IPS-NIHi11 (cell line): ENCODE measurements at places on chromosomes 13 and 19.

- no peak for DNase-seq
Observed at GRCh38 chr13:31862828-31863227, 123.5 kb downstream of the RXFP2 start.

- DNase-seq = no peak
Observed at GRCh38 chr13:89951341-89951740, 1396.1 kb upstream of the MIR17HG start.

- DNase-seq = no peak
Observed at GRCh38 chr19:58380037-58380661, 681 bp downstream of the ZNF837 start.

- DNase-seq = peak; percentile 62
Observed at GRCh38 chr13:106680796-106681472, 113.0 kb upstream of the ARGLU1 start.

DNA sequence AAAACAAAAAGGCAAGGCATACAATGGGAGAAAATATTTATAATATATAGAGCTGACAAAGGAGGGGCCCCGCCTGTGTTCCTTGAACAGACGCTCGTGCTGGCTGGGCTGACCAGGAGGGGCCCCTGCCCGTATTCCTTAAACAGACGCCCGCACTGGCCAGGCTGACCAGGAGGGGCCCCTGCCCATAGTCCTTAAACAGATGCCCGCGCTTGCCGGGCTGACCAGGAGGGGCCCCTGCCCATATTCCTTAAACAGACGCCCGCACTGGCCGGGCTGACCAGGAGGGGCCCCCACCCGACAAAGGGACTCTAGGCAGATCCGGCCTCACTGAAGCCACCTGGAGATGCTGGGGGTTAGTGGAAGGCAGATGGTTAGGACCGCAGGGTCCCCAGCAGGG, 9.3 kb downstream of the ADPRHL1 start:
- DNase-seq = no peak

DNA sequence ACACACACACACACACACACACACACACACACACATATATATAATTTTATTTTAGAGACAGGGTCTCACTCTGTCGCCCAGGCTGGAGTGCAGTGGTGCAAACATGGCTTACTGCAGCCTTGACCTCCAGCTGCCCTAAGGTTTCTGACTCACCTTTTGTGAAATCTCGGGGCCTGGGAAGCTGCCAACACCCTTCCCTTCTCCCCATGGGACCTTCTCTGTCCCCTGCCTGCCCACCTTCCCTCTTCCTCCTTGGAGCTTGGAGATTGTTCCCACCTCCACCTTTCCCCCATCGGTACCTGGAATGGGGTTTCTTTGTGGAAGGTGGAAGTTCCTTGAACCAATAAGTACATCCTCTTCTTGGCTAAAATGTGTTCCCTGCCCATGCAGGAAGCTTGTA, 6.3 kb downstream of the ARRDC5 start:
- DNase-seq = peak; percentile 7

- peak; percentile 50 for DNase-seq
Observed at GRCh38 chr13:113765564-113765910, 6.5 kb downstream of the TMEM255B start.

GRCh38 chr13:92054389-92054788, 656.0 kb downstream of the GPC5 start:
- no peak for DNase-seq

- no peak for DNase-seq
Observed at GRCh38 chr19:28554321-28555091, 658.4 kb downstream of the UQCRFS1 start.

GRCh38 chr19:43519436-43520088, 7.4 kb downstream of the ETHE1 start:
- peak; percentile 78 for DNase-seq

DNA sequence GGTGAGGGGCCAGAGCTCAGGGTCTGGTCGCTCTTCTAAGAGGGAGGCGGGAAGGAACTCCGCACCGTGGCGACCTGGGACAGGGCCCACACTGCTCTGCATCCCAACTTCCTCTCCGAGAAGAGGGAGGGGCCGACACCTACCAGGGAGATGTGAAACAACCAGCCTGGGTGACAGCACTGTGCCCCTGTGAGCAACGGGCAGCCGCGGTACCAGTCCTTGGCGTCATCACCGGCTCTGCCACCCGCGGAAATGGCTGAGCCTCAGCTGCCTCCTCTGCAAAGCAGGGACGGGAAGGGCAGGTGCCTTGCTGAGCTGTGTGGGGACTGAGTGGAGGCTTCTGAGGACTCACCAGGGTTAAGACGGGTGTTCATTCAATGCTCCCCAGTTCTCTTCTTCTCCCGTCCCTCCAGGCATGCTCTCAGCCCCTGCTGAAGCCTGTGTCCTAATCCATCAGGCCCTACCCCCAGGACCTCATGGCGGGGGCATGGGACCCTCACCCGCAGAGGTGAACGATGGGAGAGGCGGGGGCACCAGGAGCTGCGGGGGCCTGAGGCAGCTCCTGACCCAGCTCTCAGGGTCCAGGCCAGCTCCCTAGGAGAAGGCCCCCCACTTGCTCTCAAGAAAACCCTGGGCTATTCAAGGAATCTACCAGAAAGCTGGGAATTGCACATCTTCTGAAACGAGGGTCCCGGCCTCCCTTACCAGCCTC, 9.3 kb downstream of the ZNF787 start:
- no peak for DNase-seq

GRCh38 chr13:42043676-42044075, 4.8 kb upstream of the DGKH start:
- DNase-seq = no peak

GRCh38 chr19:35342430-35342829, 5.3 kb upstream of the FFAR1 start:
- peak; percentile 36 for DNase-seq

DNA sequence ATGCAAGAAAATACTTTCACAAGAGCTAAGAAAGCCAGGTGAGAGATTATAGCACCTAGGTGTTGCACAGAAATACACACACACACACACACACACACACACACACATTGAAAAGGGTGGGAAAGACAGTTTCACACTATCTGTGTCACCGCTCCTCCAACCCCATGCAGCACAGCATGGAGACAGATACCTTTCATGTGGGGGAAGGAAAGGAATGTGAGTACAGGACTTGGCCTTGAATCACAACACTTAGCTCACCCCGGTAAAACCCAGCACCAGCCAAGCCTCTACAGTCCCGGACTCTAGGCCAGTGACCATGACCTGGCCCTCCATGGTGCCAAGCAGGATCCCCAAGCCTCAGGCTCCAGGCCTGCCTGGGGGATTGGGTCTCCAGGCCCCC, 462.0 kb upstream of the SPRY2 start:
- peak; percentile 29 for DNase-seq

- no peak for DNase-seq
Observed at GRCh38 chr13:64263285-64263684, 2847.6 kb upstream of the PCDH20 start.

- DNase-seq = peak; percentile 82
Observed at GRCh38 chr19:19956434-19957075, 55.8 kb downstream of the ZNF93 start.

GRCh38 chr13:46361276-46361934, 25.6 kb downstream of the RUBCNL start:
- DNase-seq = no peak

GRCh38 chr13:41241626-41242025, 21.8 kb downstream of the MTRF1 start:
- no peak for DNase-seq

GRCh38 chr13:76226941-76227340, 590.8 kb downstream of the LMO7 start:
- DNase-seq = no peak

- no peak for DNase-seq
Observed at GRCh38 chr13:49308097-49308875, 60.6 kb downstream of the CDADC1 start.

GRCh38 chr13:23554000-23554399, 16.2 kb upstream of the TNFRSF19 start:
- DNase-seq = no peak

DNA sequence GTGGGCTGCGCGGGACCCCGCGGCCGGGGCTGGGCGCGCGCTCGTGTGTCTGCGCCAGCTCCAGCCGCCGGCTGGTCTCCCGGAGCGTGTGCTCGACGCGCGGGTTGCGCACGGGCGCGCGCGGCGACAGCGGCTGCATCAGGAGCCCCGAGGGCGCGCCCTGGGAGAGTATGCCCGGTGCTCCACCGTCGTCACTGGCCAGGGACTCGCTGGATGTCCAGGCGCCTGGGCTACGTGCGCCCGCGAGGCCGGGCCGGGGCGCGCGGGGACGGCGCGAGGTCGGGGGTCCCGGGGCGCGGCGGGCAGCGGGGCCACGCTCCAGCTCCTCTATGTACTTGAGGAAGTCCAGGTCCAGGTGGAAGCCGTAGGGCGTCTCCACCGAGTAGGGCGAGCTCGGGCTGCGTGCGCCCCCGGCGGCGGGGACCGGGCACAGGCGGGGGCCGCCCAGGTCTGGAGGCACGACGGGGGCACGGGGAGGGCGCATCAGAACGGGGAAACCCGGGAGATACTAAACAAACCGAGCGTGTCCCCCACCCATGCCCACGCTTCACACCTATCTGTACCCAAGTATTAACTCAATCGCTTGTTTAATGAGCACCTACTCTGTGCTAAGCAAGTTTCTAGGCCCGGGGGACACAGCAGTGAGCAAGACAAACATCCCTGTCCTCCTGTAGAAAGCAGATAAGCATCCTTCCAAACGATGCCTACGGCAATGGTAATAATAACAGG, 7.6 kb downstream of the KANK3 start:
- DNase-seq = peak; percentile 56

DNA sequence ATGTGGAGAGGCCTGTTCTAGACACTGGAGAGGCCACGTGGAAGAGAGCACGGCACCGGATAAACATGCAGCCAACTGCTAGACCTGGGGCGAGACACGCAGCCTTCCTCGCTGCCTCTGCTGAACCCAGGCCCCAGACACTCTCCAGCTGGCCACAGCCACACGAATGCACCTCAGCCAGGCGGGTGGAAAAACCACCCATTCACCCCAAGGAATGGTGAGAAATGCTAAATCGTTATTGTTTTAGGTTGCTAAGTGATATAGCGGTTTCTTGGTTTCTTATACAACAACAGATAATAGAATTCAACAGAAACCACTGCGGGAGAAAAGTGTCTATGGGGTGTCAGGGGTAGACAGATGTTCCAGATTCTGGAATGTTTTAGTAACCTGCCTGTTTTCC, 52.5 kb downstream of the STK24 start:
- DNase-seq = no peak

DNA sequence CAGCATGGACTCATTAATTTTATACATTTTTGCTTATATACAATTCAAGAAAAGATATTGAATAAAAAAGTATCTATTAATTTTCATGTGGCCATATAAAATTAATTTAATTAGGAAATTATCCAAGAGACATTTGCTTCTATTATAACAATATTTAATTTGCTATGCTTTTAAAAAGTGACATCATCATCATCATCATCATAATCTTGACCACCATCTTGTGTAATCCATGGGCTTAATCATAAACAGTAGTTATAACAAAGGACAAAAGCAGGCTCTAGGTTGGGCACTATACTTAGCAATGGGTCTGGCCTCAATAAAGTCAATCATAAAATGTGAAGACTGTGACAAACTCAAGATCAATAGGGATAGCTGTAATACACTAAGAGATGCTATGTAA, 1031.6 kb downstream of the SLITRK1 start:
- no peak for DNase-seq

- no peak for DNase-seq
Observed at GRCh38 chr13:64041296-64041695, 2625.6 kb upstream of the PCDH20 start.

DNA sequence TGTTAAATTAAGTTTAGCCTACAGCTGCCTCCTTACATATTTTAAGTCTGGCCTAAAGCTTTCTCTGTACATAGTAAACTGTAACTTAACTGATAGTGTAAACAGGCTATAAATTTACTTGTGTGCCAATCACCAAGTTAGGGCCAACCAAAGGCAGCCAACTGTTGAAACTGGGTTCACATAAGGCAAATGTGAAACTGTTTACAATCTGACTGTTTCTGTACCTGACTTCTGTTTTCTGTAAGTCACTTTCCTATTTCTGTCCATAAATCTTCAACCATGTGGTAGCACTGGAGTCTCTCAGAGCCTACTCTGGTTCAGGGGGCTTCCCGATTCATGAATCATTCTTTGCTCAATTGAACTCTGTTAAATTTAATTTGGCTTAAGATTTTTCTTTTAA, 103.1 kb downstream of the RAP2A start:
- DNase-seq = no peak
